Left cardiac atrium (tissue), 4 donors: ENCODE measurements at places on chromosomes 11 and 22. TPM values are rescaled to one million over a fixed set of nuclear protein-coding genes. Genes with fewer than 3 reads are reported as not detected.

Gene GAL3ST3
- total RNA-seq = 9.8 TPM

Gene DNAJB7
- not detected for total RNA-seq

Gene CHID1
- 64.6 TPM for total RNA-seq

Gene TST
- total RNA-seq = 35.5 TPM

DNA sequence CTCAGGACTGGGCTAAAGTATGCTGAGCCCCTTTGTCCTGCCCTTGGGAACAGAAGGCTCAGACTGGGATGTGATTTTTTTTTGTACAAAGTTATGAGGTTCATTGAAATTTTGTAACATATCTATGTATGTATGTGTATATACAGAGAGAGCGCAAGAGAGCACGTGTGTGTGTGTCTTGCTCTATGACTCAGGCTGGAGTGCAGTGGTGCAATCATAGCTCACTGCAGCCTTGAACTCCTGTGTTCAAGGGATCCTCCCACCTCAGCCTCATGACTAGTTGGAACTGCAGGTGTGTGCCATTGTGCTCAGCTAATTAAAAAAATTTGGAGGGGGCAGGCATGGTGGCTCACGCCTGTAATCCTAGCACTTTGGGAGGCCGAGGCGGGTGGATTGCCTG is 5.7 kb downstream of the TMEM25 start:
- DNase-seq = no peak

DNA sequence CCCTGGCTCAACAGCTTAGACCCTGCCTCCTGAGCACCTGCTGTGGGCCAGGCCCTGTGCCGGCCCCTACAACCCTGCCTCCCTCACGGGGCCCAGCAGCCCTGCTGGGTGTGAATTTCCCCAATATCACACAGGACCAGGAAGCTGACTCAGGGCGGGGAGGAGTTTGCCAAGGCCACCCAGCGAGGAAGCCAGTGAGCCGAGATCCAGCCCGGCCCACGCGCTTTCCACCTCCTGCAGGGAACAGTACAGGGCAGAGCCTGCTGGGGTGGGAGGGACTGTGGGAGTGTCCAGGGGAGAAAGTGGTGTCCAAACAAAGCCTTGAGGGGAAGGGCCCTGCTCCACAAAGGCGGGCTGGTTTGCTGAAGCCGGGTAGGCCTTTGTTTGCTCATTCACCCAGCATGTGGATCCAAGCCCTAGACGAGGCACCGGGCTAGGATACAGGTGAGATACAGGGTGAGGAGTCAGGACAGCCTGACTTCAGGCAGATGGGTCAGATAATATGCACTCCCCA is 26.8 kb downstream of the RPL3 start:
- peak; percentile 96 for DNase-seq

GRCh38 chr11:2913776-2914175 is 15.4 kb downstream of the PHLDA2 start:
- no peak for DNase-seq

- no peak for DNase-seq
Observed at GRCh38 chr11:84854498-84854880, 772.7 kb downstream of the DLG2 start.

DNA sequence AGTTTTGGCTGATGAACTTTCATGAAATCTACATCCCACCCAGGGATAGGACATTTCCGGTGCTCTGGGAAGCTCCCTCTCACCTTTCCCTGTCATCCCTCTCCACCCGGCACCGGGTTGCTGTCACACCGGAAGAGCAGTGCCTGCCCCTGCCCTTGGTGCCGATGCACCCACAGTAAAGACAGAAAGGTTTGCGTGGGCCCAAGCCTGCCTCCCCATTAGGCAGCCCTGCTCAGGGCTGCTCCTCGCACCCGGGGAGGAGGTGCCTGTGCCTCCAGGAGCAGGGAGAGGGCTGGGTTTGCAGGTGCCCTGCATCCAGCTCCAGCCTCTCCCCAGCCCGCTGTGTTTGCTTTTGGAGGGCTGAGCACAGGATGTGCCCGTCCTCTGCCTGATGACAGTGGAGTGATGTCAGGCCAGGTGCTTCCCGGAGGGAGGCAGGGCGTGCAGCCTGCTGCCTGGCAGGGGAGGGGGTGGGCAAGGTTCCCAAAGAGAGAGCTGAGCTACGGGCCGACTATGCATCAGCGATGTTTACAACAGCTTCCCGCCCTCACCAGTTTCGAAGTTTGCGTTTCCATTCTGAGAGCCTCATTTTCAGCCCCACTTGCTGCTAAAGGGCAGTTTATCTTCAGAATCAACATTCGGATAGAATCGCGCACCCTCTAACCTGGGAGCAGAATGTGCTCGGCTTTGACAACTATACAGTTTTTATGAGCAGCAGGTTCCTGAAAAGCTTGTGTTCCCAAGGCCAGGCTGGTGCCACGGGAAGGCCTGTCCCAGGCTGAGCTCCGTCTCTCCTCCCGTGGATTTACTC is 83.2 kb upstream of the CLDN5 start:
- no peak for DNase-seq

- DNase-seq = no peak
Observed at GRCh38 chr11:121961321-121961801, 154.7 kb downstream of the BLID start.

DNA sequence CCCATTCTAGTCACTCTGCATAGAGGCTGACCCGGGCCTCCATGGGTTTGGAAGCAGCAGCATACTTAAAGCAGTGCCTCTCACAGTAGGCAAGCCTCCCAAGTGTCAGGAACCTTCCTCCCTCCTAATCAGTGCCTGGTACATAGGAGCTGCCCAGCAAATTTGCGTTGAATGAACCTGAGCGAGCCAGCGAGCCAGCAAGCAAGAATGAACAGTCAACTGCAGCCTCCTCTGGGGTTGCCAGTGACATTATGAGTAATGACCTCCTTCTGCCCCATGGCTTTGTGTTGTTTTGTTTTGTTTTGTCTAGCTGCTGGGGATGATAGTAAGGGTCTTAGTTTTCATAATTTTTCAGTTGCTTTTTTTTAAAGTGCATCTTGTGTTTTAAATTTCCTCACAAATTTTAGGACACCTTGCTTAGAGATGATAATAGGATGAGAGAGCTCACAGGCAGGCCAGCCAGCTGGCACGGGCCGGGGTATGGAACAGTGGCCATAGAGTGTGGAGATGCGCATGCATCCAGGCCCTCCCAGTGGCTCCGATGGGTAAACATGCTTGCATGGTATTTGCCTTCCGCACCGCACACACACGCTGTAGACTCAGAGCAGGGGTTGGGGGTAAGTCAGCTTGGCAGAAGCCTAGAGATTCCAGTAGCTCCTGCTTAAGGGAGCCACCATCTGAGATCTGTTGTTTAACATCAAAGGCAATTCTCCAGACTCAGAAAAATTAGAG is 36.1 kb downstream of the TTC12 start:
- no peak for DNase-seq

GRCh38 chr11:120912504-120912903 is 111.4 kb upstream of the TBCEL start:
- no peak for DNase-seq

- DNase-seq = no peak
Observed at GRCh38 chr11:46800177-46800576, 45.9 kb downstream of the CKAP5 start.

GRCh38 chr11:36253238-36253637 is 36.0 kb downstream of the COMMD9 start:
- no peak for DNase-seq

GRCh38 chr11:47506373-47506772 is 46.6 kb downstream of the CELF1 start:
- DNase-seq = no peak

GRCh38 chr11:80727315-80727714 is 1286.5 kb upstream of the TENM4 start:
- no peak for DNase-seq

DNA sequence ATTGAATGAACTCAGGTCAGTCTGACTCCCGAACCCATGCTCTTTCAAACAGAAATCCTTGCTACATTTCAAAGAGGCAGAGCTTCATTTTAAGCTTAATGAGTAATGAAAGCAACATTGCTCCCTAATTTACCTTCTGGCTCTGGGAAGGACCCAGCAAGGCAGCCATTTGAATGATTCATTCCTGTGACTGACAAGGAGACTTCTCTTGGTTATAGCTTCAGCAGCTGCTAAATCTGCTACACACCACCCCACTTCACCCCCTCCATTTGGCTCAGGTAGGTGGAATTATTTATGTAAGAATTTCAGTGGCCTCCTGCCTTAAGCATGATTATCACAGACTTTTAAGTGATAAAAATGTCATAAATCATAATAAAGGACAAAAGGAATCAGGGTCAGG is 117.7 kb downstream of the KCNC1 start:
- DNase-seq = no peak
